ENCODE measurements at places on chromosomes 5 and 9. TPM values are rescaled to one million over a fixed set of nuclear protein-coding genes. Genes with fewer than 3 reads are reported as not detected.

DNA sequence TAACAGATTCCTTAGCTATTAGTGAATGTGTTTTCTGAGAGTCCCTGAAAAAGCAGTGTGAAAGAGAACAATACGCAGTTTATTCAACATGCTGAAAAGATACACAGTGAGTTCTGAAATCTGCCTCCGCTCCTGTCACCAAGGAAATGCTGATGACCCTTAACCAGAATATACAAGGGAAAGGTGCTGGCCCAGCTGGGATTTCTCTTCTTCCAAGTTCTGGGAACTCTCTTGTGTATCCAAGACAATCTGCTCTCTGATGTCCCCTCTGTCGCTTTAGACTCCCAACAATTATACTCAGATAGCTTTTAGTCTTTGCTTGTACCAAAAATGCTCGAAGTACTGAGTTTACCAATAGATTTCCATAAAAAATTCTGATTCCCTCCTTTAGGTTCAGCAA, 214.9 kb downstream of the TMEM167A start:
- no peaks in the 10 kb centered on the region for H3K27me3 ChIP-seq
- H3K27ac ChIP-seq: no peak overlapping the region
- DNase-seq: no peak
- H3K4me1 ChIP-seq: no peaks in the 10 kb centered on the region
- H3K4me3 ChIP-seq: no peak overlapping the region

DNA sequence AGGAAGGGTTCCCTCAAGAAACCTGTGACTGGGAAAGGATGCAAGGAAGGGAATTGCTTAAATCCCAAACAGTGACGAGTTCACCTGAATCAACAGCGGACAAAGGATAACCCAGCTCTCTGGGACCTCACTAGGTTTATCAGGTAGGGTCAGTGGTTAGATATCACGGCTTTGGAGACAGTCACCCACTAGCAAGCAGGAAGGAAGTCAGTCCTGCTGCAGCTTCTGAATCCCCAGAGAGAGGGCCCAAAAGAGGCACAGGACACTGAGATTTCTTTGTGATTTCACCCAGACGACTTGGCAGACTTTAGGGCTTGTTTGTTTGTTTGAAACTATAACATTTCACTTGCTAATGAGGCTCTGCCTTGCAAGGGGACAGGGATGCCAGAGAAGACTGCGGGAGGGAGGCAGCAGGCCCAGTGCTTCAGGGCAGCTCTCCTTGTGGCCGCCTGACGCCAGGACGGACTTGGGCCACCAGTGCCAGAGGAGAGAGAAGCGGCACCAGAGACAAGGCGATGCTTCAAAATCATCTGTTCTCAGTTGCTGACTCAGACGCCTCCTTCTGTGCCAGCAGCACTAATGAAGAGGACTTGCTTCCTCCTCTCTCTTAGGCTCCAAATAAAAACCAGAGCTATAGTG, 275.6 kb upstream of the SLC30A5 start:
- no peak overlapping the region for H3K27ac ChIP-seq
- H3K36me3 ChIP-seq: no peaks in the 10 kb centered on the region
- no peaks in the 10 kb centered on the region for H3K4me1 ChIP-seq
- DNase-seq: no peak
- peaks cover 6% of the 10 kb centered on the region for H3K27me3 ChIP-seq

DNA sequence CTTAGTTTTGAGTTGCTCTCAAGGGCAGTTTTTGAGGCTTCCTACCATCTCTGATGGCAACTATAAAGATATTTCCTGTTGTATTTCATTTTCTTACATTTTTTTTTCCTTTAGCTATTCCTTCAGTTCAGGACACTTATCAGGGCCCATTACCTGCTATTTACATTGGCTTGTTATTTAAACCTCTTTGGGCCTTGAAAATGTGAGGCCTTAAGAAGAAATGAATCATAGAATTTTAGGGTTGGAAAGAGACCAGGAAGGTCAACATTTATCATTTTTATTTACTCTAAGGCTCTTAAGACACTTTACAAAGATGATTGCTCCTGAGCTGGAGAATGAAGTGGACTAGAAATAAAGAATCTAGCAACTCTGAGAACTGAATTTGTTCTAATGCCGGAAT, 335.2 kb downstream of the DTWD2 start:
- no peaks in the 10 kb centered on the region for H3K4me1 ChIP-seq
- no peak overlapping the region for H3K4me3 ChIP-seq
- DNase-seq: no peak
- H3K27ac ChIP-seq: no peak overlapping the region
- no peaks in the 10 kb centered on the region for H3K27me3 ChIP-seq
- no peaks in the 10 kb centered on the region for H3K36me3 ChIP-seq

DNA sequence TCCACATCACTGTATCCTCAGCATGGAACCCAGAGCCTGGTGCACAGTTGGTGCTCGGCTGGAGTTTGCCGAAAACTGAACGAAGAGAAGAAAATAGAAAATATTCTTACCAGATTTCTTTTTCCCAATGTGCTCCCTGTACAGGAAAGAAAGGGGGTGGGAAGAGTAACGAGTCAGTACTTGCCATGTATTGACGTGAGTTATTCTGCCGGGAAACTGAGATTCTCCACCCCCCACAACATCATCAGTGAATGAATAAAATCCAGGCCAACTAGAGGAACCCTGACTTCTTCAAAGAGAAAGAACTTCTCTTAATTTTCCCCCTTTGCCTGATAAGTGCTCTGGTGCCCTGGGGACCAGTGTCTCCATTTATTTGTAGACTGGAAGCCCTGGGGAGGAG, 80.6 kb downstream of the SH3PXD2B start:
- H3K4me3 ChIP-seq: no peak overlapping the region
- H3K36me3 ChIP-seq: peaks cover 3% of the 10 kb centered on the region
- H3K27ac ChIP-seq: no peak overlapping the region

GRCh38 chr5:65955746-65956145, 29.4 kb downstream of the ERBIN start:
- H3K4me1 ChIP-seq: peaks cover 51% of the 10 kb centered on the region
- H3K36me3 ChIP-seq: peaks cover 22% of the 10 kb centered on the region
- peak overlapping the region; percentile 1 for H3K27ac ChIP-seq
- DNase-seq: no peak
- H3K4me3 ChIP-seq: no peak overlapping the region

DNA sequence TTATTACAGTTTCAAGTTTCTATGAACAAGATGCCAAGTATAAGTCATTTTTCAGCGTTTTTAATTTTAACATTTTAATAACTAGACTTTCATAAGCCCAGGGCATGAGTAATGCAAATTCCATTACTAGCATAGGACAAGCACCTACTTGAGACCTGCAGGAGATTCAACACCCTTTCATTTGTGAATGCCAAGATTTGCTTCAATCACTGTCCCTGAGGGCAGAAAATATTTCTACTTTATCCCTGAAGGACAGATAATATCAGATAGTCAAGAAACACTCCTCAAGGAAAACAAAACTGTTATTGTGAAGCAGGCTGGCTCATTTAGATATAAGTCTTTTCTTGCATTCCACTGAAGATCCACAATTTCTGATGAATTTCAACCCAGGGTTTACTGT, 27.7 kb upstream of the ZNF622 start:
- no peak overlapping the region for H3K4me3 ChIP-seq
- DNase-seq: no peak
- H3K36me3 ChIP-seq: peaks cover 23% of the 10 kb centered on the region
- H3K27ac ChIP-seq: no peak overlapping the region
- H3K4me1 ChIP-seq: peaks cover 20% of the 10 kb centered on the region
- no peaks in the 10 kb centered on the region for H3K27me3 ChIP-seq

The GFI1B gene
- 0.19 TPM for total RNA-seq

The ENTREP1 gene
- total RNA-seq: not detected

The PCDHB3 gene
- total RNA-seq: not detected

All from activated CD4-positive, alpha-beta T cell treated with anti-CD3 and anti-CD28 coated beads for 36 hours (primary cell).